ENCODE measurements at places on chromosomes 4 and X.

GRCh38 chr4:174023641-174024040 lies 259.8 kb downstream of the FBXO8 start:
- no peak for DNase-seq

- no peak for DNase-seq
Measured at GRCh38 chrX:133668225-133668931, 253.1 kb upstream of the GPC4 start.

DNA sequence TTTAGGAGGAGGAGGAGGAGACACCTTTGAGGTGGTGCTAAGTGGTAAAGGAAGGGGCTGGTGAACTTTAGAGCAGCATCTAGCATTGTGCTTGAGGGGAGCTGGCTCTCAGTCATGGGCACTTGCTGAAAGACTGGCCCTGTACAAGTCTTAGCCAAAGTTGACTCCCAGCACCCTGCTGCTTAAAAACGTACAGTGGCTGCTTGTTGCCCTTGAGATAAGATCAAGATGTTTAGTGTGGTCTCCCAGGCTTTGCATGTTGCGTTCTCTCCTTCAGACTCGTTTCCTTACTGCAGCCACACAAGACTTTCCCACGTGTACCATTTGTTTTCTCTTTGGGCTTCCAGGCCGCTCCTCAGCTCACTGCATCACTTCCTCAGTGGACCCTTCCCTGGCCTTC lies 1.8 kb downstream of the MED28 start:
- DNase-seq: no peak

DNA sequence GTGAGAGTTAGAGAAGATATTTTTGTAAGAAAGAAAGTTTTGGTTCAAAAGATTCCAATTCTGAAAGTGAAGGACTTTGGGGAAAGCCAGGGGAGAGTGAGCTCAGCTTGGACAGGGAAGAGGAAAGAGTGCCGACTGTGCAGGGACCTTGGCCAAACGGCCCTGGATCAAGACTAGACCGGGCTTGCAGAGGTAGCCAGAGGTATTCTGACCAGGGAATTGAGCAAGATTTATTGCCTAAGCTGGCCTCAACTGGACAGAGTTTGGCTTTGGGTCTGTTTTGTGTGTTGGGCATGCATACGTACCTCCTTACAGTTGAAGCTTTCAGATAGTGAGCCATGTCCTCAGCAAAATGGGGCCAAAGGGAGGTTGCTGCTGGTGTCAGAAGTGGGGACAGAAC lies 11.6 kb downstream of the PLAC1 start:
- DNase-seq: no peak

GRCh38 chr4:53536328-53536727 lies 55.0 kb downstream of the LNX1 start:
- no peak for DNase-seq

All from stimulated activated CD4-positive, alpha-beta T cell treated with anti-CD3 and anti-CD28 coated beads, Interleukin-15, amount 100 ng/mL, for 1 hour (primary cell).